ELF-1 (cell line): ENCODE measurements at places on chromosomes 1 and 21.

- no peak for DNase-seq
These were observed at the start of the genes FAM229A and TSSK3 for GRCh38 chr1:32362474-32363313. Gene FAM229A (minus strand): TSS chr1:32362485. CDS start chr1:32362091, 394 bp downstream. Gene TSSK3 (plus strand): TSS chr1:32362539. CDS start chr1:32362702, 163 bp downstream.

GRCh38 chr1:104706631-104707147, 957.0 kb downstream of the AMY1C start:
- DNase-seq, result no peak

- DNase-seq, result no peak
These were observed 26.4 kb downstream of the HIVEP3 start for GRCh38 chr1:41892301-41892781.

- no peak for DNase-seq
These were observed 15.9 kb upstream of the LRRC8C start for GRCh38 chr1:89616844-89617627.

DNA sequence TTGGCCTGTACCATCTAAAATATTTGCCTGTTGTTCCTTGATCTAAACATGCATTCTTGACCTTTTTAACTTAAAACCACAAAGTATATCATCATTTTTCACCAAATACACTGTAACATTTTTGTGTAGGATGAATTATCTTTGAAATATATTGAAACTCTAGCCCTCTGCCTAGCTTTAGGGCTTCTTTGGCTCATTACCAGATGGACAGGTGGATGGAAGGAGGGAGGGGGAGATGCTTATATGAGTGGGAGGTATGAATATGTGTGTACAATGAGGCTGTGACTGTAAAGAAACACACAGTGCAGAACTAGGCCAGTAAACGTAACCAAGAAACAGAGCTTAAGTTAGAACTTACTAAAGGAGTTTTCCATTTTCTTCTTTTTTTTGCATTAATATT, 118.5 kb downstream of the ESRRG start:
- DNase-seq, result no peak
